ENCODE measurements at places on chromosomes 6 and 20.

DNA sequence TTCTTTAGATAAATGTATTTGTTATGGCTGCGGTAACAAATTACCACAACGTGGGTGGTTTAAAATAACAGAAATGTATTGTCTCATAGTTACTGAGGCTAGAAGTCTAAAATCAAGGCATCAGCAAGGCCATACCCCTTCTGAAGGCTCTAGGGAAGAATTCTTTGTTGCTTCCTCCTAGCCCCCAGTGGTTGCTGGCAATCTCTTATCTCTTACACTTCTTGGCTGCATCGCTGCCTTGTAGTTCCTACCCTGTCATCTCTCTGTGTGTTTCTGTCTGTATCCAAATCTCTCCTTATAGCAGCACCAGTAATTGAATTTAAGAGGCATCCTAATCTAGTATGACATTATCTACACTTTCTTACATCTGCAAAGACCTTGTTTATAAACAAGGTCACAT is 534.7 kb downstream of the PHF3 start:
- no peak overlapping the region for H3K4me3 ChIP-seq
- no peaks in the 10 kb centered on the region for H3K36me3 ChIP-seq
- H3K4me1 ChIP-seq: no peaks in the 10 kb centered on the region
- no peak overlapping the region for H3K27ac ChIP-seq
- DNase-seq: no peak

GRCh38 chr6:143087856-143088255 is 27.2 kb downstream of the AIG1 start:
- no peak overlapping the region for H3K4me3 ChIP-seq
- H3K27me3 ChIP-seq: no peaks in the 10 kb centered on the region
- H3K4me1 ChIP-seq: no peaks in the 10 kb centered on the region

DNA sequence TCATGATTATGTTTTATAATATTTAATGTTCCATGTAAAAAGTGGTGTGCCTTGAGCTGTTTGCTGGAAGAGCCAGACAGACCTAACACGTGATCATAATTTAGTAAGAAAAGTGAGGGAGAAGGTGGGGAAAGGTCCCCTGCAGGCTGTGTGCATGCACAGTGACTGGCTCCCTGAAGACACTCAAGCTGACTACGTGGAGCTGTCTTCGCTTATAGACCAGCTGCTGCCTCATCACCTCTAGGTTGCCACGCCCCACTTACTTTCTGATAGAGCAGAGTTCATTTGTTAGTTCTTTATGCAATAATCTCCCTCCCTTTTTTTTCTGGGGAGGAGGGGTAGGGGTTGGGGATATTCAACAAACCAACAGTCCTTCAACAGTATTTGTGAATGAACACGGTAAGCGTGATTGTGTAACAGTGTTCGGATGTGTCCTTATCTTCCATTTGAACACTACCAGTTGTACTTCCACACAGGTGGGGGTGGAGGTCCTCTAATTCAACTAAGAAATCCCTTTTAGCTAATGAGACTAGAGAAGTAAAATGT is 157.3 kb downstream of the BACH2 start:
- no peaks in the 10 kb centered on the region for H3K36me3 ChIP-seq
- no peaks in the 10 kb centered on the region for H3K4me1 ChIP-seq
- H3K27ac ChIP-seq: no peak overlapping the region
- DNase-seq: no peak
- no peaks in the 10 kb centered on the region for H3K27me3 ChIP-seq

DNA sequence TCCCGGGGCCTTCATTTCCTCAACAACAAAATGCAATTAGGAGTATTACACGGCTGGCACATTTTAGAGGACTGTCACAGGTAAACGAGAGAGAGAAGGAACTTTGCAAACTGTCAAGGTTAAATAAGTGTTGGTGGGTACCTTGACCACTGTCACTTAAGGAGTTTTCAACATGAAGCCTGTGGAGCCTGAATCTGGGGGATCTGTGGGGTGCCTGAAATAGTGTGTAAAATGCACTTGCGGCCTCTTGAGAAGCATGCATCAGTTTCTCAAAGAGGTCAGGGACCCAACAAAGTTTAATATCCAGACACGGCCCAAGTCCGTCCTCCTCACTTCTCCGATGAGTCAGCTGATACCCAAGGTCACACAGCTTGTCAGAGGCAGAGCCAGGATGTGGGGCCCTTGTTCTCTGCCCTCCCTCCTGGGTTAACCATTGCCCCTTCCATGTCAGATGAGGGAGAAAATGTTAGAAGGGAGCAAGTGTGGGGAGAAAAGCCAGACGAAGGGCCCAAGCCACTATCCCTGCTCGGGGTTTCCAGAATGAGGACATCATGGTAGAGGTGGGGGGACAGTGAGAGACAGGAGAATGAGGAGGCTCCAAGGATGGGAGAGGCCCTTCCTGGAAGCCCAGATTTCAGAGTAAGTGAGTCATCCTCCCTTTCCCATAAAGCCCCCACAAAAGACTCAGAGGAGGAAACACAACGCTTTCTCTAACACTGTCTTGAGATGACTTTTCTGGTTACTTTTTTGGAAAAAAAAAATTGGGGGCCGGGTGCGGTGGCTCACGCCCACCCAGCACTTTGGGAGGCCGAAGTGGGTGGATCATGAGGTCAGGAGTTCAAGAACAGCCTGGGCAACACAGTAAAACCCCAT is 42.2 kb downstream of the C6orf132 start:
- no peak for DNase-seq
- H3K4me3 ChIP-seq: no peak overlapping the region
- H3K27ac ChIP-seq: no peak overlapping the region
- peaks cover 10% of the 10 kb centered on the region for H3K36me3 ChIP-seq
- H3K4me1 ChIP-seq: no peaks in the 10 kb centered on the region
- no peaks in the 10 kb centered on the region for H3K27me3 ChIP-seq

GRCh38 chr20:46994341-46994740 is 99.7 kb downstream of the EYA2 start:
- no peaks in the 10 kb centered on the region for H3K36me3 ChIP-seq
- H3K27ac ChIP-seq: no peak overlapping the region
- DNase-seq: no peak
- no peak overlapping the region for H3K4me3 ChIP-seq
- H3K27me3 ChIP-seq: no peaks in the 10 kb centered on the region

- H3K4me1 ChIP-seq: no peaks in the 10 kb centered on the region
- no peak for DNase-seq
- H3K27me3 ChIP-seq: no peaks in the 10 kb centered on the region
- H3K4me3 ChIP-seq: no peak overlapping the region
These were observed 1235.4 kb upstream of the GJE1 start for GRCh38 chr6:140897349-140897748.

- H3K4me3 ChIP-seq: peak overlapping the region; percentile 68
- DNase-seq: no peak
- H3K4me1 ChIP-seq: peaks cover 2% of the 10 kb centered on the region
These were observed 598 bp downstream of the HLA-B start for GRCh38 chr6:31356216-31356945.

Data from iPS DF 6.9 (cell line).